Renal cortex interstitium (tissue), 15 donors: ENCODE measurements at places on chromosomes 16 and 17.

- DNase-seq = no peak
Measured at GRCh38 chr16:69476920-69477443, 52.6 kb downstream of the CYB5B start.

DNA sequence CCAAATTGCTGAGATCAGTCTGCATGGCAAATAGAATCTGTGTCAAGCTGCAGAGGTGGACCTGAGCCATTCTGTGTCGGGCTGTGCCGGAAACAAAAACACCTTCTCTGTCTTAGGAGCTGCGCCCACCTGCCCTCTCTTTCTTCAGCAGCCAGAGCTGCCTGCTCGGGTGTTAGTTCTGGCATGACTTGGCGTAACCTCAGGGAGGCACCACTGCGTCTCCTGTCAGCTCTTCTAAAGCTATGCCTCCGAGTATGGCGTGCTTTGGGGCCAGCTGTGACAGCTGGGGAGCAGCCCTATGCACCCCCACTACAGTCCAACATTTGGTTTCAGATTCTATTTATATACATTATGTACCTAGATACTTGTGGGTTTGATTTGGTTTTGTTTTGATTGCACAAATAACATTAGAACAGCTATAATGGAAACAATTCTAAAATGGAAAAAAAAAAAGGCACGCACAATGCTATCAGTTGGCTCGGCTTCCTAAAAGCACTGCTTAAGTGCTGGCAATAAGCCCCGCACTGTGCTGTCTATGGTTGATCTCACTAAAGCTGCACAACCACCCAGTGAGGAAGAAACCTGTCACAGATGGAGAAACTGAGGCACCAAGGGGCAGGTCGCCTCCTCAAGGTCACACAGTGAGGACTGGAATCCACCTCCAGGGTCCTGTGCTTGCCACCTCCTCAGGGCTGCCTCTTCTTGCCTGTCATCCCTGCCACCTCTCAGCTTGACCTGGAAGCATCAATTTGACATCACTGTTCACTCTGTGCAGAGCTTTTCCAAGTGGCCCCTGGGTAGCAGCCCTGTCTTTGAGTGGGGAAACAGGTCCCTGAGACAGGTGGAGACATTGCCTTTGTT is 18.7 kb upstream of the ADGRG1 start:
- no peak for DNase-seq

DNA sequence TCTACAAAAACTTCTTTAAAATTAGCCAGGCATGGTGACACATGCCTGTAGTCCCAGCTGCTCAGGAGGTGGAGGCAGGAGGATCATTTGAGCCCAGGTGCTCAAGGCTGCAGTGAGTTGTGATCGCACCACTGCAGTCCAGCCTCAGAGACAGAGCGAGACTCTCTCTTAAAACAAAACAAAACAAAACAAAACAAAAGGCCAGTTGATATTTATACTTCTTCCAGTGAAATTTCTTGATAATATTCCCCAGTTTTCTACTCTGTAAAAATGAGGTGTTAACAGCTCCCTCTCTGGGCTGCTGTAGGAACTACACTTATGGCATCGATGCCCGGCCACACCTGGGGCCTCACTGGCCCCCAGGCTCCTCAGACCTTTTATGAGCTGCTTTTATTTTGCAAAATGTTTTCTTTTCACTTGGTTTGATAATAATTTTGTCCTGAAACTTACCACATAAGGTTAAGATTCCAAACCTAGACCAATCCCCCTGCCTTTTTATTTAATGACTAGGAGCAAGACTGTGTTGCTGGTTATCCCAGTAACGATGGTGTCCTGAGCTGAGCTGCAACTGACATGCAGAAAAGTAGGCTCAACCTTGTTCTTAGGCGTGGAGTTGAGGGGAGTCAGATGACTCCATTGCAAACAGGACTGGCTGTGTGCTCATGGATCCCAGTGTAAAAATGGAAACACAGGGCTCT is 17.6 kb downstream of the MAPK8IP3 start:
- no peak for DNase-seq

GRCh38 chr16:54355251-54355650 is 68.7 kb upstream of the IRX3 start:
- no peak for DNase-seq

- DNase-seq = no peak
Measured at GRCh38 chr17:36851250-36851649, 86.0 kb upstream of the LHX1 start.

- no peak for DNase-seq
Measured at GRCh38 chr17:68133346-68134045, 98.0 kb downstream of the KPNA2 start.

DNA sequence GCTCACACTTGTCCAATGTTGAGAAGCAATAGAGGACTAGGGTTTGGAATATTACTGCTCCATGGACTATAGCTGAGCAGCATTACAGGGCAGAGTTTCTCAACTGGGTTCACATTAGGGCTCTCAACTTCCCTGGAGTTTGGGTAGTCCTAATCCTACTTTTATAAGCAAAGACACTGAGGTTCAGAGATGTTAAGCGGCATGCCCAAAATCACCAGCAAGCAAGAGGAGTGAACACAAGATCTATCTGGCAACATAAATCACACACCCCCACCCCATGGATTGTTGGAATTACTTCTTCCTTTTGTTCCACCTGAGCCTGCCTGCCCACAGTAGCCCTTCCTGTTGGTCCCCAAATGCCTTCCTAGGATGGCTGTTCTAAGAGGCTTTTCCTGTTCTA is 5.2 kb downstream of the TSNAXIP1 start:
- no peak for DNase-seq

DNA sequence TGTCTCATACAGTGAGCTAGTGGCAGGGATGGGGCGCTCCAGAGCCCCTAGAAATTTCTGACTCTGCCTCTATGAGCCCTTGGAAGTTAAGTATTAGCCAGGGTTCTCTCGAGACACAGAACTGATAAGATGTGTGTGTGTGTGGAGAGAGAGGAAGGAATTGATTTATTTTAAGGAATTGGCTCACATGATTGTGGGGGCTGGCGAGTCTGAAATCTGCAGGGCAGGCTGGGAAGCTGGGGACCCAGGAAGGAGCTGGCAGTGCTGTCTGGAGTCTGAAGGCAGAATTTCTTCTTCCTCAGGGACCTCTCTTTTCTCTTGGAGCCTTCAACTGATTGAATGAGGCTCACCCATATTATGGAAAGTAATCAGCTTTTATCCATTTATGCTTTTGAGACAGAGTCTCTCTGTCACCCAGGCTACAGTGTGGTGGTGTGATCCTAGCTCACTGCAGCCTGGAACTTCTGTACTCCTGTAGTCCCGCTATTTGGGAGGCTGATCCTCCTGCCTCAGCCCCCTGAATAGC is 16.8 kb downstream of the LRRC75A start:
- no peak for DNase-seq

DNA sequence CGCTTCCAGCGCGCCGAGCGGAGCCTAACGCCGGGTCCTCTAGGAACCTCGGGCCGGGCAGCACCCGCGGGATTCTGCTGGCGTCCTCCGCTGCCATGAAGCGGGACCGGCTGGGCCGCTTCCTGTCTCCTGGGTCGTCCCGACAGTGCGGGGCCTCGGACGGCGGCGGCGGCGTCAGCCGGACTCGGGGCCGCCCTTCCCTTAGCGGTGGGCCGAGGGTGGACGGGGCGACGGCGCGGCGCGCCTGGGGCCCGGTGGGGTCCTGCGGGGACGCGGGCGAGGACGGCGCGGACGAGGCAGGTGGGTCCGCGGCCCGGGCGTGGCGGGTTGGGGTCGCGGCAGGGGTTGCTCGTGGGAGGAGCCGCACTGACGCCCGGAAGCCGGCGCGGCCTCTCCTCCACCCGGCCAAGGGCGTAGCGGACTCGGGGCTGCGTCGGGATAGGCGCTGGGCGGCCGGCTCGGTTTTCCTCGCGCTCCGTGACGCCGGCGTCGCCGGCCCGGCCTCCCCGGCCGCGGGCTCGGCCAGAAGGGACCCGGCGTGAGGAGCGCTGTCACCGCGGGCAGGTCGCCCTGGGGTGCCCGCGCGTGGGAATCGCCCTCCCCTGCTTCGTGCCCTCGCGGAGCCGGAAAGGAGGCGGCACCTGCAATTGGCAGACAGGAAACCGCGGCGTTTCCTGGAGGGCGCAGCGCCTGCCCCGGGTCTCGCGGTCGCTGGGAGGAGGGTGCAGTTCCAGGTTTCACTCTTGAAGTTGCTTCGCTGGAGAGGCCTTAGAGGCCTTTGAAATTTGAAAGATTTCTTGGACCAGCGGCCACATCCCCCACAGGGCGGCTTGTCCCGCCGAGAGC is 432 bp downstream of the ZNF276 start:
- no peak for DNase-seq

DNA sequence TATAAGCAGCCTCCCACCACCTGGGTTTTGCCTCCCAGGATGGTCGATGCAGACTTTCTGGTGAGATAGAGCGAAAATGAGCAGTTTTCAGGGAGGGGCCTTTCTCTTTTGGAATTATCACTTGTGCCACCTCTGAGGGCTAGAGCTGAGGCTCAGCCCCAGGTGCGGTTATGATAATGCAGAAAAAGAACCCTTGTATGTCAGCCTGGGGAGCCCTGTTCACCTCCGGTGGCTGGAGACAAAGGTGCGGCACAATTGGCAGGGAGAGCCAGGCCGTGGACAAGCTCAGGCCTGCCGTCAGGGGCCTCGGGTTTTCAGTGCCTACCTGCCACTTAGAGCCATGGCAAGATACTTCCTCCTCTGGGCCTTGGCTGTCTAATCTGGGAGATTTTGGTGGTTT is 4.4 kb downstream of the SCPEP1 start:
- DNase-seq = no peak

- DNase-seq = no peak
Measured at GRCh38 chr17:7262192-7262934, at the start of gene CLDN7. TSS of gene CLDN7 (minus strand) at chr17:7262478. CDS start at chr17:7262043, 435 bp downstream.

DNA sequence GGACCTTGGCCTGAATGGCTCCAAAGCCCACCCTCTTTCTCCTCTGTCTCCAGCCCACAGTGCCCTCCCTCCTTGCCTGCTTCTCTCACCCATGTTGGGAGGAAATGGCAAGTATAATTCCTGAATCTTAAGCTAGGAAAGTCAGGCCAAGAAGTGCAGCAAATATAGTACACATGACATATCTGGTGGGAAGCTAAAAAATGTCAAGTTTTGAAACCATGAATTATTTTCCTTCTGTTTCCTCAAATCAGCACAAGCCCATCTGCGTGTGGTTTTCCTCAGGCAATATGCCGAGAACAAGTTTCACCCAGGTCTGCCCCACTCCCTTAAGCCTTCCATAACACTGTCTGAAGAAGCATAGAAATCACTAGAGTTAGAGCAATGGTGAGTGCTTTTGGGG is 502.8 kb upstream of the CDH11 start:
- DNase-seq = no peak

DNA sequence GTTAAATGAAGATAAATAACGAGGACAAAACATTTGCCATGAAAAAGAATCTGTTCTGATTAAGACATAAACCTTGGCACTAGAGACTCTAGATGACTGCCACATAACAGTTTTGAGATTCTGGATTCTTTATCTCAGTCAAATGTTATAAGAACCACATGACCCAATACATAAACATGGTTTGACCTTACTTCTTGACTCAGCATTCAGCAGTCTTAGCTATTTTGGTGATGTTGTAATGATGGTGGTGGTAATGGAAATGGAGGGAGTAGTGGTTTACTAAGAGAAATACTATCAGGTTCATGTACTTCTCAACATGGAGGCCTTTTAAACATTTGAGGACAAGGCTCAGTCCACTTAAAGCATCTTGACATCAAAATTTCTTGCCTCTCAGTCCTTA is 925.4 kb downstream of the CDH11 start:
- no peak for DNase-seq

DNA sequence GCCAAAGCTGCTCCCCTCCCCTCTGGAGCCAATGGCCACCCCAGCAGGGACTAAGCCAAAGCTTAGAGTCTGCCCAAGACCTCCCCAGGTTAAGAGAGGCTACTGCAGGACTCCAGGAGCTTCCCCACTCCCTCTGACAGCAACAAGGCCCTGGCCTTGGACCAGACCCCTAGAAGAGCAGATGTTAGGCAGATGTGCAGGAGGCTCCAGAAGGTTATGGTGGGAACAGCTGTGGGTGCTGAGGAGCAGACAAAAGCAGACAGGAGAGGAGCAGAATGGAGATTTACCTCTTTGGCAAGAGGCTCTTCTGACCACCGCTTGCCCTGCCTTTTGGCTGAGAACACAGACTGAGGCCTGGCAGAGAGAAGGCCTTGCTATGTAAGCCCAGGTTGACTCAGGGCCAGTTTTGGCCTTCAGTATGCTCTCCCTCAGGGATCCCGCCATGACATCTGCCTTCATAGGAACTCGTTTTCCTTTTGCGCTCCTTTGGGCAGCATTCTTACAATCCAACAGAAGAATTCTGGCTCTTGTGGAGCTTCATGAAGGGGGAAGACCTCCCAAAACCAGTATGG is 113.0 kb downstream of the RBFOX3 start:
- no peak for DNase-seq

GRCh38 chr17:47204722-47205418 is 4.3 kb upstream of the MYL4 start:
- DNase-seq = no peak

DNA sequence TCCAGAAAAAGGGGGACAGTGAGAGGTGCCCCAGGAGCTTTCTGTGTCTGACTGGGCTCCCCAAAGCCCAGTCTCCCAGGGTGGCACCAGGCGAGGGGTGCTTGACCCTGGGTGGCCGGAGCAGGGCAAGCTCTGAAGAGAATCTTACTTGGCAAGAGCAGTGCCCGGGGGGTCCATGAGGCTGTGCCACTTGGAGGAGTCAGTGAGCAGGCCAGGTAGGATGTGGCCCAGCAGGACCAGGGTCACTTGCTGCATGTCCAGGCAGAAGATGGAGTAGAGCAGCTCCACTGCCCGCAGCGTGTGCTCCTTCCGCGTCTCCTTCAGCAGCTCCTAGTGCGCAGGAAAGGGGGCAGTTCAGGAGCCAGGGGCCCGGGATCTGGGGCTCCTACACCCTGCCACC is 7.3 kb downstream of the CSF3 start:
- no peak for DNase-seq

- DNase-seq = no peak
Measured at GRCh38 chr16:78695391-78695790, 595.9 kb downstream of the WWOX start.

- no peak for DNase-seq
Measured at GRCh38 chr16:73150786-73151185, 102.9 kb upstream of the ZFHX3 start.
